DMS53 (cell line): ENCODE measurements at places on chromosomes 5 and 9.

GRCh38 chr5:172410160-172410559 lies 44.2 kb downstream of the SH3PXD2B start:
- no peak for DNase-seq

GRCh38 chr5:125505115-125505514 lies 758.7 kb upstream of the ZNF608 start:
- no peak for DNase-seq

GRCh38 chr9:1870915-1871314 lies 144.2 kb upstream of the SMARCA2 start:
- no peak for DNase-seq

DNA sequence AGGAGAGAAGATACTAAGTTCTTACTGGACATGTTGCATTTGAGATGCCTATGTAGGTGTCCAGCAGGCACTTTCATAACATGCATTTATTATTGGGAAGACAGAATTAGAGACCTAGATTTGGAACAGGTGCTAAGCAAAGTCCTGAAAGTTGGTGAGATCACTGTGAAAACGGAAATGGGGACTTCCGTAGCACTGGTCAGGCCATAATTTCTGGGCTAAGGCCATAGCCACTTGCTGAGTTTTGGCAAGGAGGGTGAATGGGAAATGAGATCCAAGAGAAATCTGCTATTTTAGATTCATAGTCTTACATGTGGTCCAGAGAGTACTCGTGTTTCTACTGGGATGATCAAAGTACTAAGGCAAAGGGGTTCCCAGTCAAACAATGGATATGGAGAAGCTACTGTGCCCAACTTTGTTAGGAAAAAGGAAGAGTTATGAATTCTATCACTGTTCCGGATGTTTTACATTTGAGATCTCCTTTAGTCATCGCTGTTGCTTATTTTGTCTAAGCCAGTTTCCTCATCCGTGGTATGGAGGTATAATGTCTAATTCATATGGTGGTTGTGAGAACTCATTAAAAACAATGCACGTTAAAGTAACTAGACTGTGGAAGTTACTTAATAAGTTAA lies 33.4 kb downstream of the TEK start:
- no peak for DNase-seq

DNA sequence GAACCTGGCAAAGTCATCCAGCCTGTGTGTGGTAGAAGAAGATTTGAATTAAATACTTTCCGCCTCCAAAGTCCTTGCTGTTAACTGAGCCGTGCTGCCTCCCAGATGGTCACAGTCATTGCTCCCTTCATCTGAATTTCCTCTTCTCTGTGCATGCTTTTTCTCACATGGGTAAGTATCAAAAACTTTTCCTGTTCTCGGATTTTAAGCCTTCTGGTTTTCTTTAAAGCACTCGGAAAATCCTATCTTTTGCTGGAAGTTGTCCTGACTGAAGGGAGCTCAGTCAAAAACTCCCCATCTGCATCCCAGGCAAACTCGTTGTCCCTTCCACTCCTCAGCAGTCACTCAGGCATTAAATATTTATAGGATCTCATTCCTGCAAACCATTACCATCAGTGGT lies 290.0 kb upstream of the PIK3R1 start:
- no peak for DNase-seq
